Lung microvascular endothelial cell (primary cell): ENCODE measurements at places on chromosomes 11 and 22. TPM values are rescaled to one million over a fixed set of nuclear protein-coding genes. Genes with fewer than 3 reads are reported as not detected.

- DNase-seq = no peak
Observed at GRCh38 chr11:63549411-63549810, 12.8 kb downstream of the PLAAT4 start.

DNA sequence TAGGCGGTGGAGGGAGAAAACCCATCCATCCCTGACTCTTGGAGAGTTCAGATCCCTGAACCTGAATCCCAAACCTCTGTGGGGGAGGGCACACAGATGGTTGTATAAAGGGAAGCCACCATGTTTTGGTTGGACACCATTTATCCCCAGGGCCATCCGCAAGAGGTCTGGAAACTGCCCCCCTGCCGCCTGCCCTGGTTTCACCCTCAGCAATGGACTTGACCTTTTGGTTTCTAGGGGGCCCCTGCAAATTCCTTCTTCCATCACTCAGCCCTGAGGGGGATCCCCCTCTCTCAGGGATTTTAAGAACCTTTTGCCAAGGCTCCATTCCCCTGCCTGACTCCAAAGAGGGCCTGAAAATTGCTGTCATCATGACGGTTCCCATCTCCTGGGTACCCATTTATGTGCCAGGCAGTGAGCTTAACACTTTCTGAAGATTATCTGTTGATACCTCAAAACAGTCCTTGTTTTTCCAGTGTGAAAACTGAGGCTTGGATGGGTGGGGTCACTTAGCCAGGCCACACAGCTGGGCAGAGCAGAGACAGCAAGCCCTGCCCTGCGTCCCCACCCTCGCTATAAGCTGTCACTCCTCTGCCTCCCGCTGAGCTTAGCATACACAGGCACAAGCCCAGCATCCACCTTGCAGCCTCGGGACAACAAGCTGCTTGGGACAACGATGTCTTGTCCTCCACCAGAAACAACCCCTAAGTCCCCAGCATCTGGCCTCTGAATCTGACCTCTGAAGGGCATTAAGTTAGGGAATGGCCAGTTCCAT lies 33.2 kb upstream of the CRYBB3 start:
- DNase-seq = no peak

DNA sequence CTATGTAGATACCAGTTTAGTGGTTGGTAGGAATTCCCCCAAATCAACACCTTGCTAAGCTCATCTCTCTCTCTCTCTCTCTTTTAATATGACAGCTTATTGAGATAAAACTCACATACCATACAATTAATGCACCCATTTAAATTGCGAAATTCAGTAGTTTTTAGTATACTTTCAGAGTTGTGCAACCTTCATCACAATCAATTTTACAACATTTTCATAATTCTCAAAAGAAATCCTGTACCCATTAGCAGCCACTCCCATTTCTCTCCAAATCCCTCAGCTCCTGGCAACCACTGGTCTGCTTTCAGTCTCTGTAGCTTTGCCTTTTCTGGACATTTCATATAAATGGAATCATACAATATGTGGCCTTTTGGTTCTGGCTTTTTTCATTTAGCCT lies 13.3 kb downstream of the NNMT start:
- DNase-seq = no peak

GRCh38 chr11:133937468-133937867 lies 19.3 kb downstream of the IGSF9B start:
- DNase-seq = no peak

DNA sequence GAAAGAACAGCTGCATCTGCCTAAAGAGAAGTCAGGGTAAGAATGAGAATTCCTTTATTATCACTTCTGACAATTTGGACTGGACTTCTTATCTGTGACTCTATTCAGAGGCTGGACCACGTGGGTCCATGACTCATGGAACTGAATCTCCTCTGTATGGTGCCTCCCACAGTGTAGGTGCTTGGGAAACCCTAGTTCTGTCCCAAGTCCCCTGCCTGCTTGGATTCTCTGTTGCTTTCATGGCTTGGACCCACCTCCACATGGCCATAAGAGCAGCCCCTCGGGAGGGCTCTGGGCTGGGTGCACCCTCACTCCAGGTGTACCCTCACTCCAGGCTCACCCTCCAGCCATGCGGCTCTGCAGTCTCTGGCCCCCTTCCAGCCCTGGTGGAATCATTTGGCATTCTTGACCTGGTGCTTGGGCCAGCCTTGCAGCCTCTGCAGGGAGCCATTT lies 153.4 kb downstream of the CACNA1I start:
- DNase-seq = no peak

DNA sequence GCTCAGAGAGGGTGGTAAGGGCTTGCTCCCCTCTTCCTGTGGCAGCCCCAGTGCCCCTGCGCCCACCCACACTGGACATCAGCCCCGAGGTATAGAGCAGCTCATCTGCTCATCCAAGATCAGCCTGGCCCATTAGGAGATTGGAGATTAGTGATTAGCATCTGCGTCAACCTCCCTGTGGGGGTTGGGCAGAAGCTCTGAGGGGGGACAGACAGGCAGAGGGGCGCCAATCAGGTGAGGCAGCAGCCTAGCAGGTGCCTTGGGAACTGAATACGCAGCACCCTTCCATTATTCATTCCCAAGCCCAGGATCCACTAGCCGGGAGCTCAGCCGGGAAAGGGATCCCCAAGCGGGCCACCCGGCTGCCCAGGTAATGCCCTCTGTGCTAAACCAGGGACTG lies 11.0 kb downstream of the SMTN start:
- no peak for DNase-seq

- no peak for DNase-seq
Observed at GRCh38 chr22:20054485-20054884, 25.6 kb upstream of the DGCR8 start.

DNA sequence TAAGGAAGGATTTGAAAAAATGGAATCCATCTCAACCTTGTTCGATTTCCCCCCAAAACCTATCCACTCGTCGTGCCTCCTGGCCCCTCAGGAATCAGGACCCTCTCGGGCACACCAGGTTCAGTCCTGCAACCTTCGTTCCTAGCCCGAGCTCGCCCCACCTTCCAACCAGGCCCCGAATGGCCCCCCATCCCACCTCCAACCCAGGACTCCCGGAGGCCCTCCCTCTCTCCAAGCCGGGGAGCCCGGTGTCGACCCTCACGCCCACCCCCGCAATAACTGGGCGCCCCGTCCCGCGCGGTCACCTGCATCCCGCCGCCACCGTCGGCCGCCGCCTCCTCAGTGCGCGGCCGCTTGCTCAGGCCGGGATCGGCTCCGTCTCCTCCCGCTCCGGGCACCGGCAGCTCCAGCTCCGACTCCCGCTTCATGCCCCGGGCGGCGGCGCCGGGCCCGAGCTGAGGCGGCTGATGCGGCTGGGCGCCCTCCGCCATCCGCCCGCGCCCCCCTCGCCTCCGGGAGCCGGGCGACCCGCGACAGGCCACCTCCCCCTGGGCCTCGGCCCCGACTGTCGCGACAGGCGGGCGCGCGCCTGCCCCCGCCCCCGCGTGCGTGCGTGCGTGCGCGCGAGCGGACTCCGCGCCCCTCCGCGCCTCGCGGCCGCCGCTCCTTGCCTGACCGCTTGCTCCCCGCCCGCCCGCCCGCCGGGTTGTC lies 534 bp downstream of the RBFOX2 start:
- no peak for DNase-seq

GRCh38 chr11:75642402-75643113 lies 26.3 kb downstream of the MAP6 start:
- no peak for DNase-seq

DNA sequence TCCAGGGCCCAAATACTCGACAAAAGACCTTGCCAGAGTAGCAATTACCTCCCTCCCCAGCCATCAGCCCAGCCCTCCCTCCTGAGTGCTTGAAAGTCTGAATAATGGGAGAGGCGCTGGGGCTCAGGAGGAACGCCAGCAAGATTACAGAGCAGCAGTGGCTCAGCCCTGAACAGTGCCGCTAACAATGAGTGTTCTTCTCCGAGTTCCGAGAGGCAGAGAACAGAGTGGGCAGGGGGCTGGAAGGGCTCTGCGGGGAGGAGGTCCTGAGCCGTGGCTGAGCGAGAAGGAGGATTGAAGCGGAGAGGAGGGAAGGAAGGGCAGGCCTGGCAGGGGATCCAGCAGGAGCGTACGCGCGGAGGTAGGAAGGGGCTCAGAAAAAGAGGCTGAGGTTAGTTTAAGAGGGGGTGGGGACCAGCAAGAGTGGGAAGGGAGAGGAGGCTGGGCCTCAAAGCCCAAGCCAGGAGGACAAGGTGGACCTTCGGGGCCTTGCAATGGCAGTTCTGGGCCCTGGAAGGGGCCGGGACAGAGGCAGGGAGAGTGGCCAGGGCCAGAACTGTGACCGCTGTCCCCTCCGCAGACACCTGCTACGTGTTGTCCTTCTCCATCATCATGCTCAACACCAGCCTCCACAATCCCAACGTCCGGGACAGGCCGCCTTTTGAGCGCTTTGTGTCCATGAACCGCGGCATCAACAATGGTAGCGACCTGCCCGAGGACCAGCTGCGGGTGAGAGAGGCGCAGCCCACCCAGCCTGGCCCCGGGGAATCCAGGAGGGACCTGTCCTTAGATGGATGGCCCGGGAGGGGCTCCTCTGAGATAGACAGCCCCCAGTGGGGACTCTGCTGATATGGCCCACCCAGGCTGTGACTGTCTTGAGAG lies 20.6 kb downstream of the CYTH4 start:
- no peak for DNase-seq

DNA sequence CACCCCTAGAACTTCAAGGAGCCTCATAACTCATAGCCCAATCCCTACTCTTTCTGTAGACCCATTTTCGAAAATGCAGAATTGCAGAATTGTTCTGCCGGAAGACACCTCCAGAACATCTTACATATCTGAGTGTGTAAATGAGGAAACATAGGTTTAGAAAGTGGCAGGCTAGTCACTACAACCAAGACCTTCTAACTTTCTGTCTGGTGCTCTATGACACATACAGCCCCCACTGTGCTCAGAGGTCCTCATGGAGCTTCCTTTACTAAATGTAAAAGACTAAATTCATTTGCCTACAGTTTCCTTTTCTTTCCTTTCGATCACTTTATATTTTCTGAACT lies 132.1 kb upstream of the DDI1 start:
- DNase-seq = no peak

- peak; percentile 84 for DNase-seq
Observed at GRCh38 chr11:66119348-66120133, 49.5 kb downstream of the PACS1 start.

DNA sequence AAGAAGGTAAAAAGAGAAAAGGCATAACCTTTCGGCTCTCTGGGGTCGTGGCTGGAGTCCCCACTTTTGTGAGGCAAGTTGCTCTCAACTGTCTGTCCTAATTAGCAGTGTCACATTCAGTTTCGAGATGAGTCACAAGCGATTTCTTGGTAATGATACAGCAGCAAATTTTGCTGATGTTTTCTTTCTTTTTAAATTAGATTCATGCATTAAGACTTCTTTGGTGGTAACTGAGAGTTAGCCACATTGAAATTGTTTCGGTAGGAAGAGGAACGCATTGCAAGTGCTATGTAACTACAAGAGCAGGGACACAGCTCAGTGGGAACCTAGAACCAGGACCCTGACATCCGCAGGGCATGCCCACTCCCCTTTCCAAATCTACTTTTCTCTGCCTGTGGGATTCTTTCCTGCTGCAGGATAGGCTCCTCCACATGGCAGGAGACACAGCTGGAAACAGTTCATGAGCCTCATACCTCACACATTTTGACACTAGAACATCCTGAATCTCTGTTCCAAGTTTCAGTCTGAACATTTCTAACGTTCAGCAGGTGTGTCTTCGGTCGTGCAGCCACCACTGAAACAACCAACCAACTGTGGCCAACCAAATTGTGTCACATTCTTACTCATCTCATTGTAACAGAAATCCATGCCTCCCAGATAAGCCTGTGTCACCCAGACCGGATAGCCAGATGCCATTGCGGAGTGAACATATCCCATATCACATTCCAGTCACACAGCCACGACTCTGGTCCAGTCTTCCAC lies 987.6 kb downstream of the NTM start:
- no peak for DNase-seq

DNA sequence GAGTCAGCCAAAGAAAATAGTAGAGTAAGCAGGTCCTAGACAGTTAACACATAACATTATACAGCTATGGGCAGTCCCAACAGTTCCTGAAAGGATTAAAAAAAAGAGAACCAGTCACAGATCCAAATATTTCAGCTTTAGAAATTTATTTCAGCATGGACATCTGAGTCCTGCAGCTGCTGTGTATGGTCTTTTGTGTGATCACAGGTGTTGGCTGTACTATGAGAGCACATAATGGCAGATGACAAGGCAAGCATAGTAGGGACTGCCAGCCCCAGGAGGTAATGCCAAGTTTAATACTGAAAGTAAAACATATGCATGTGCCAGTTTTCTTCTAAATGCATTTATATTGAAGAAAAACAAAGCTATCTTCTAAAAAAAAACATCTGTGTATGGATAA lies 158.1 kb downstream of the GRIA4 start:
- DNase-seq = no peak

GRCh38 chr11:111702623-111703022 lies 63.6 kb downstream of the PPP2R1B start:
- DNase-seq = no peak

- DNase-seq = no peak
Observed at GRCh38 chr11:38169286-38169685, 1571.2 kb upstream of the RAG2 start.

GRCh38 chr11:62423012-62423411 lies 4.2 kb downstream of the SCGB1A1 start:
- DNase-seq = no peak

- DNase-seq = no peak
Observed at GRCh38 chr11:104679258-104679657, 219.0 kb downstream of the CASP12 start.

GRCh38 chr22:23144932-23145877 lies at the start of gene RAB36:
TSS of gene RAB36 (plus strand) at chr22:23145477. CDS start at chr22:23146617, 1,140 bp downstream.
- peak; percentile 97 for DNase-seq

DNA sequence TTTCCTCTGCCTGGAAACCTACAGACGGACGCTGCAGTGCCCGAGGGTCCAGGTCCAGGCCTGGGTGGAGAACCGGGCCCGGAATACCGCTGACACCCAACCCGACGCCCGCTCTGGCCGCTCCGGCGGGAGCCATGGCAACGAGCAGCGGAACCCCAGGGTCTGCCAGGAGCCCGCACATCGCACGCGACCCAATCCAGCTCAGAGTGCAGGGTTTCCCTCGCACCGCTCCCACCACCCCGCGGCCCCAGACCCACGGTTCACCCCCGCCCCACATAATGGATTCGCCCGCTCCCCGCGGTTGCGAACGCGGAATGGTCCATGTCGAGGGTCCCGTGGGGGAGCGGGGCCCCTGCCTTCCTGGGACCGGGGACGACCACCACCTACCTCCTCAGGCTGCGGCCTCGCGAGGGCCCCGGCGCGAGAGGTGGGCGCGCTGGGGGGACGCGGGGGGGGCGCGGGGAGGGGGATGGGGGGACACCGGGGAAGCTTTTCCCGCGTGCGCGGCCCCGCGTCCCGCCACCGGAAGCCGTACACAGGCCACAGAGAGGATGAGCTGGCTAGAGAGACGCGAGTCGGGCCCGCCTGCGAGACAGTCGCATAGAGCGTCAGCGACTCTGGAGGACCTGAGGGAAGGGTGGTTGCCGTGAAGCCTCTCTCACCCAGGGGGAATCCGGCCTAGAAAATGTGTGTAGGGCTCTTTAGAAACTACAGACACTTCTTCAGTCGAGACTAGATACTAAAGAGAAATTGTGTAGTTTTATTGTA lies at the start of gene SSRP1:
TSS of gene SSRP1 (minus strand) at position 550 of the 768 bp plus-strand sequence. CDS start 771 bp downstream, outside the sequence.
- DNase-seq = peak; percentile 91

CARD10 gene
- 36.2 and 57.1 TPM in 2 replicates for total RNA-seq

TSGA10IP gene
- total RNA-seq = not detected in 2 replicates

TEX54 gene
- total RNA-seq = not detected in 2 replicates

CHEK1 gene
- total RNA-seq = 7.9 and 16.8 TPM in 2 replicates

GAL3ST1 gene
- total RNA-seq = under 0.01 TPM in 1 of 2 replicates, not detected in the other

DRD4 gene
- total RNA-seq = not detected in 2 replicates

POTEH gene
- under 0.01 and 0.20 TPM in 2 replicates for total RNA-seq

CSRP3 gene
- not detected in 2 replicates for total RNA-seq

GGT1 gene
- 4.8 and 6.1 TPM in 2 replicates for total RNA-seq

REXO2 gene
- total RNA-seq = 115 and 149 TPM in 2 replicates
